ENCODE measurements at places on chromosomes 7 and 10. TPM values are rescaled to one million over a fixed set of nuclear protein-coding genes. Genes with fewer than 3 reads are reported as not detected.

- DNase-seq, result no peak
Observed at GRCh38 chr7:17523813-17524739, 225.6 kb downstream of the AHR start.

Gene GSTO2
- 30.4 TPM for polyA plus RNA-seq

- DNase-seq, result no peak
Observed at GRCh38 chr10:71576842-71577241, 142.7 kb downstream of the C10orf105 start.

DNA sequence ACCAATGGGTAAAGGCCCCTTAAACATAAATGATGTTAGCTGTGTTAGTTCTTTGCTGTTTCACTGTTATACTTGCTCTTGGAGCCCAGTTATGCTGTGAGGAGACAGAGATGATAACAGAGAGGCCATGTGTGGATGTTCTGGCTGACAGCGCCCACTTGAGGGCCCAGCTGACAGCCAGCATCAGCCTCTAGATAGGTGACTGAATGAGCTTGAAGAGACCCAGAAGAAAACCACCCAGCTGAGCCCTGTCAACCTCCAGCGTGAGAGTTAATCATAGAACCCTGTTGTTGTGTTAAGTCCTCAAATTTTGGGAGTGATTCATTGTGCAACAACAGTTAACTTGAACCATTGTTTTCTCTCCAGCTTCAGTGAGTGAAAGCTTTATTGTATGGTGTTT lies 91.7 kb downstream of the GLRX3 start:
- no peak for DNase-seq

- no peak for DNase-seq
Observed at GRCh38 chr7:125112850-125113249, 183.2 kb upstream of the POT1 start.

Gene SPAM1
- not detected for polyA plus RNA-seq

DNA sequence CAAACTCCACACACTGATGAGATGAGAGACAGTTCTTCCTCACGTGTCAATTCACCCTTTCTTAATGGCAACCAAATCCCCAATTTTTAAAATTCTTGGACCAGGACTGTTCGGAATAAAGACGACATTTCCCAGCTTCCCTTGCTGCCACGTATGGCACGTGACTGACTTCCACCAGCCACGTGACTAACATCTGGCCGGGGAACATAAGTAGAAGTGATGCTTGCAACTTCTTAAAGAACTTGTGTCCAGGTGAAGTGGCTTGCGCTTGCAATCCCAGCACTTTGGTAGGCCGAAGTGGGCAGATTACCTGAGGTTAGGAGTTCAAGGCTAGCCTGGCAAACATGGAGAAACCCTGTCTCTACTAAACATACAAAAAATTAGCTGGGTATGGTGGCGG lies 405.1 kb downstream of the CALN1 start:
- no peak for DNase-seq

DNA sequence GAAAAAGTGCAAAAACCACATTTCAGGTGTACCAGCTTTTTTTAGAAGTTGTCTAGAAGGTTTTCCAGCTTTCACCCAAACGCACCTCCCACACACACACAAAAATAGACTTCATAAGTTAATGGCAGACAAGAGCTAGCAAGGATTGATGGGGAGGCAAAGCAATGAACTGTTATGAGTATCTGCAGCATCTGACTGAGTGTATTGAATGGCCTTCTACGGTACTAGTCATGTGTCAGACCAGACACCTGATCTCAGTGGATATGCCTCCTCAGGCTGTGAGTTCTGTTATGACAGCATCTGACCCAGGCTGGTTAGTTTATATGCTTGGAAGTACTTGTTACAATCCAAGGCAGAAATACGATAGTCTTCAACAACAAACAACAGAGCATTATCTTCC lies 406.1 kb upstream of the AUTS2 start:
- DNase-seq, result no peak

GRCh38 chr10:8054494-8055407 lies at the start of gene GATA3:
Gene GATA3 (plus strand): TSS chr10:8054688. CDS start chr10:8055656, 968 bp downstream.
- no peak for DNase-seq

GRCh38 chr7:105244594-105244993 lies 144.1 kb downstream of the SRPK2 start:
- no peak for DNase-seq

Gene GPRIN2
- 3.2 TPM for polyA plus RNA-seq

GRCh38 chr10:131695496-131696165 lies 205.2 kb upstream of the PPP2R2D start:
- DNase-seq, result no peak

- no peak for DNase-seq
Observed at GRCh38 chr7:158296798-158297104, 290.9 kb downstream of the PTPRN2 start.

Gene CDHR3
- 4.8 TPM for polyA plus RNA-seq

- no peak for DNase-seq
Observed at GRCh38 chr7:38660427-38661099, 29.4 kb upstream of the AMPH start.

DNA sequence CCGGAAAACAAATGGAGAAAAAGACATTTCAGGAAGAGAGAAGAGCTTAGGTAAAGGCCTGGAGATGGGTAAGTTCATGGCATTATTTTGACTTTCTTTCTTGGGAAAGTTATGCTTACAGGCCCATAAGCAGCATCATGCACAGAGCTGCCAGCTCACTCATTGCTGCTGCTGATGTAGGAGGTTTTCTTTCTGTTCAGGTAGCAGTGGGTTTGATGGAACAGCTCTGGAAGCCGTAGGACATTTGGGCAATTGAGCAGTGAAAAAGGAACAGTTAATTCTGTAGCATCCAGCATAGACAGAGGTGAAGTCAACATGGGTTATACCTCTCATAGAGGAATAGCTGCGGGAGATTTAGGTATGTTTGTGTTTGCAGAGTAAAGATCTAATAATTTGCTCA lies 3.3 kb downstream of the CHN2 start:
- DNase-seq, result no peak

Gene VSTM4
- 13.4 TPM for polyA plus RNA-seq

Gene SCART1
- polyA plus RNA-seq, result 1.1 TPM

Gene LAMB4
- polyA plus RNA-seq, result 7.0 TPM

Gene TMEM213
- polyA plus RNA-seq, result 44.4 TPM

- no peak for DNase-seq
Observed at GRCh38 chr10:96646301-96646700, 59.5 kb upstream of the TM9SF3 start.

Gene PRR15
- polyA plus RNA-seq, result 4.5 TPM

DNA sequence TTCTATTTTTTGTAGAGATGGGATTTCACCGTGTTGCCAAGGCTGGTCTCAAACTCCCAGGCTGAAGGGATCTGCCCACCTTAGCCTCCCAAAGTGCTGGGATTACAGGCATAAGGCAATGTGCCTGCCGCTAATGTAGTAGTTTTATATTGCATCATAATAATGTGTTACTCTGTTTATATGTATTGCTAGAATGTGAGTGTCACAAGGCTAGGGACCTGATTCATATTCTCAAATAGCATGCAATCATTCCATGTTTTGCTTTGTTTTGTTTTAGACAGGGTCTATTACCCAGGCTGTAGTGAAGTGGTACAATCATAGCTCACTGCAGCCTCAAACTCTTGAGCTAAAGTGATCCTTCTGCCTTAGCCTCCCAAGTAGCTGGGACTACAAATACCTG lies 13.5 kb downstream of the CCL26 start:
- no peak for DNase-seq

Gene SP4
- polyA plus RNA-seq, result 17.4 TPM

DNA sequence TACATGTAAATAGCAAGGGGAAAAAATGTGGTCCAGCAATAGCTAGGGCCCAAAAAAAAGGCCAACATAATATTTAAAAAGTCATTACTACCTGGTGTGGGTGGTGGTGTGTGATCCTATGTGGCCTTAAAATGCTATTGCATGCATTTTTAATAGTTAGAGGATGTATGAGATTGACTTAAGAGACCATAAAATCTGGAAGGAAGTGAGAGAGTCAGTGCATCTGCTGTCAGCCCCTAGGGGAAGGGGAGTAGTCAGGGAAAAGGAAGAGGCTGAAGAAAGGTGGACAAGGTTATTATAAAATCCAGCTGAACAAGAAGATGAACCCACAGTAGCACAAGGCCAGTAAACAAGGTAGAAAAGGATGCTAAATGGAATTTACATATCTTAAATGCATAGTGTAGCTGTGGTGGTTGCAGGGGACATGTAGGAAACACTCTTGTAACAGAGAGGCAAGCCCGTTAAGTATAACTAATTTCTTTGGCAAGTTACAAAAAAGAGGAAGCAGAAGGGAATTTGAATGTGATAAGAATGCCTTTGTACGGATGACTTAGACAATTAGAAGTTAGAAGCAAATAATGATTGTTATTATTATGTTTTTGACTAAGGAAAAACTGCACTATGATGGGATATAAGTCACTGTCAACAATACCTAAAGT lies 11.9 kb upstream of the NDUFA5 start:
- no peak for DNase-seq

Gene NODAL
- 0.26 TPM for polyA plus RNA-seq

DNA sequence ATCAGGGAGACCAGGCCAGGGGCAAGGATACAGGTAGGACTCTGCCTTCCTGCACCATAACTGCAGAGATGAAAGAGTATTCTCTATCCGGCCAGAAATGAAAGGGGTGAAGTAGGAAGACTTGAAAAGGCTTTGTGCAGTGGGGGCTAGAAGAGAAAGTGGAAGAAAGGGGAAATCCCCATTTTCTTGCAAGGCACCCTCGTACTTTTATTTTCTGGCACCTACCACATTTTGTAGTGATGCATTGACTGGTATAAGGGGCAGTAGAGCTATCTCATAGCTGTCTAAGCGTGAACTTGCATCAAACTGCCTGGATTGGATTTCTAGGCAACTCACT lies 752 bp upstream of the CAMK2G start:
- DNase-seq, result no peak

Gene C7orf57
- polyA plus RNA-seq, result 0.47 TPM

- no peak for DNase-seq
Observed at GRCh38 chr7:38299275-38299931, 26.0 kb upstream of the TARP start.

Gene SAMD9
- polyA plus RNA-seq, result 6.2 TPM

DNA sequence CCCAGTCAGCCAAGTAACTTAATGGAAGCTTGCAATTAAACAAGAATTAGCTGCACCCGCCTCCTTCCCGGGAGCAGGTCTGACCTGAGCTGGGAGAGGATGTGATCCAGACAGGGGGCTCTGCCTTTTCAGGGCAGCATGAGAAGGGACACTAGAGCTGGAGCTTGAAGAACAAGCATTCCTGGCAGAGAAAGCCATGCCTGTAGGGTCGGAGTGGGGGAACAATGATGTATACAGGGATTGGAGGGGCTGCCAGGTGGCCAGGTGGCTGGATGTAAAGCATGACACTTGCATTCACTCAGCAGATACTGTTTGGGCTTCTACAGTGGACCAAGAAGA lies 112.5 kb downstream of the GRK5 start:
- DNase-seq, result no peak

GRCh38 chr7:94041529-94041928 lies 37.4 kb upstream of the BET1 start:
- DNase-seq, result no peak

Gene IFIT1B
- 0.14 TPM for polyA plus RNA-seq

DNA sequence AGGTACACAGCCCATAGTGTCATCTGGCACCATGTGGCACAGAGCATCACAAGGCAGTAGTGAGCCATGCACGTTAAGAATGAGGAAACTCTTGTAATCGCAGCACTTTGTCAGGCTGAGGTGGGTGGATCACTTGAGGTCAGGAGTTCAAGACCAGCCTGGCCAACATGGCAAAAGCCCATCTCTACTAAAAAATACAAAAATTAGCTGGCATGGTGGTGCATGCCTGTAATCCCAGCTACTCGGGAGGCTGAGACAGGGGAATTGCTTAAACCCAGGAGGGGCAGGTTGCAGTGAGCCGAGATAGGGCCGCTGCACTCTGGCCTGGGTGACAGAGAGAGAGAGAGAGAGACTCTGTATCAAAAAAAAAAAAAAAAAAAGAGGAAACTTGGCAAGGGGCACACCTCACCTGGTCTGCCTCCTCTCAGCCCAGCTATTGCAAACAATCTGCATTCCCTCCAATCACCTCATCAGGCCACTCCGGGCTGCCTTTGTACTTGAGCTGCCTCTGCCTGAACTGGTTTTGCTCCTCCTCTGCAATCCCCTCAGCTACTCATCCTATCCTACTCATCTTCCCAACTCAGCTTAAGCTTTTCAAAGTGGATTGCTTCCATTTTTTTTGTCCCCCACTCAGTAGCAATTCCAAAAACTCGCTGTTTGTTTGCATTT lies 46.0 kb upstream of the OPTN start:
- no peak for DNase-seq

All from right renal cortex interstitium (tissue), 3 donors.